ENCODE measurements at places on chromosomes 16 and 17.

DNA sequence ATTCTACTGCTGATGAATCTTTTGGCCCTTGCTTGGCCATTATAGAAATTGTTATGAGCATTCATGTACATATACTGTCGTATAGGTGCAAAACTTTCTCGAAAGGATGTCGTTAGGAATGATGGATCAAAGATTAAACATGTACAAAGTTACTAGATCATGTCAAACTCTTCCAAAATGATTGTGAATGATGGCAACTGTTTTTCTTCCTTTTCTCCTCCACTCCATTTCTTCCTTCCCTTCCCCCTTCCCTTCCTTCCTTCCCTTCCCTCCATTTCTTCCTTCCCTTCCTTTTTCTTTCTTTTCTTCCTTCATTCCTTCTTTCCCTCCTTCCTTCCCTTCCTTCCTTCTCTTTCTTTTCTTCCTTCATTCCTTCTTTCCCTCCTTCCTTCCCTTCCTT, 973.9 kb downstream of the CDH11 start:
- no peak for DNase-seq

DNA sequence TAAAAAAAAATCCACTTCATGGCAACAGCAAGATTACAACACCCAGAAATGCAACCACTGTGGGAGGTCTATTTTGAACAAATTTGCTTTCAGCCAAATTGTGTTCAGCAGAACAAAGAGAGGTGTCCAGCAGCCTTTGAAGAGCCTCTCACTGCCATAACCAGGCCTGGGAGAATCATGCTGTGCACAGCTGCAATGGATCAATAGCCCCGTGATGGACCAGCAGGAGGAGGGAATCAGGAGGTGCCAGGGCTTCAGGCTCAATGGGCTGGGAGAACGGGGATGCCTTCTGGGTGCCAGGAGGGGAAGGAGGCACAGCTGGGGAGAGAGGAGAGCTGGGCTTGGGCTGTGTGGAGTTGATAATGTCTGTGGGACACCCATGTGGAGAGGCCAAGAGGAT, 366.2 kb upstream of the EEF2KMT start:
- DNase-seq = peak; percentile 22

- DNase-seq = no peak
Observed at GRCh38 chr17:9181640-9182039, 160.3 kb downstream of the NTN1 start.

DNA sequence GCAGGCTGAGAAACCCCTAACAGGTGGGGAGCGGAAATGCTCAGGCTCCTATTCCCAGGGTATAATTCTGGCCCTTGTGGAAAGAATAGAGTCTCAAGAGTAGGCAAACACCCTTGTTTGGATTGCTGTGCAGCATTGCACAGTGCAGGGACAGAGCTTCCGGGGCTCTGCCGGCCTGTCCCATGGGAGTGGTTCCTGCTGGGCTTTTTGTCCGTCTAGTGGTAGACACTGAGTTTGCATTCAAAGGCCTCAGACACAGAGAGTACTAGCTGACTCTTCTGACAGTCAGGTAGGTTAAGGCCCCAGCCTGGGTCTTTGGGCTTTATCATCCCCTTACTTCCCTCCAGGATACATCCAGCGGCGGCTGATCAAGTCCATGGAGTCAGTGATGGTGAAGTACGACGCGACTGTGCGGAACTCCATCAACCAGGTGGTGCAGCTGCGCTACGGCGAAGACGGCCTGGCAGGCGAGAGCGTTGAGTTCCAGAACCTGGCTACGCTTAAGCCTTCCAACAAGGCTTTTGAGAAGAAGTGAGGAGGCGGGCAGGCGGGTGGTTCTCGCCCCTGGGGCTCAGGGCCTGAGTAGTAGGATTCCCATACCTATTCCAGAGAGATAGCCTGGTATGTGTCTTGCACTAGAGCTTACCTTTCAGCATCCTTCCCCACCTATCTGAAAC, 18.1 kb downstream of the POLR2A start:
- DNase-seq = no peak

DNA sequence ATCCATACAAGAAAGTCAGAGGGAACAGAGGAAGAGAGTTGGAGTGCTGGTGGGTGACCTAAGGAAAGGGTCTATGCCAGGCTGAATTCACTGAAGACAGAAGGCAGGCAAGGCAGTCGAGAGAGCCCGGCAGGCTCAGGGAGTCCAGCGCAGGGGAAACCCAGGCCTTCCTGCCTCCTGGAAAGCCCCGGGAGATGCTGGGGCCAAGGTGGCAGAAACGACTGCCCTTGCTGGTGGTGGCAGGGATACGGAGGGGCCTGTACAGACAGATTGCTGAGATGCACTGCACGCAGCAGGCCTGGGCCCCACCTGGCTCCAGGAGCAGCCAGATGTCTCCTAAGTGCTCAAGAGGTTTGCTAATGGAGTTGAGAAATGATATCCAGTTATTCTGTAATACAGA, 59.8 kb downstream of the GTF3C1 start:
- DNase-seq = no peak

Data from NCI-H146 (cell line).